ENCODE measurements at places on chromosomes 12 and 14.
A peak's percentile ranks its signal among the peaks of the same experiment; 100 is the strongest.

- DNase-seq: no peak
Measured at GRCh38 chr12:53065975-53066931, 12.9 kb downstream of the SPRYD3 start.

GRCh38 chr14:59474172-59474571 is 9.0 kb upstream of the GPR135 start:
- peak; percentile 63 for DNase-seq

GRCh38 chr14:74977164-74977900 is 21.9 kb upstream of the PGF start:
- no peak for DNase-seq

DNA sequence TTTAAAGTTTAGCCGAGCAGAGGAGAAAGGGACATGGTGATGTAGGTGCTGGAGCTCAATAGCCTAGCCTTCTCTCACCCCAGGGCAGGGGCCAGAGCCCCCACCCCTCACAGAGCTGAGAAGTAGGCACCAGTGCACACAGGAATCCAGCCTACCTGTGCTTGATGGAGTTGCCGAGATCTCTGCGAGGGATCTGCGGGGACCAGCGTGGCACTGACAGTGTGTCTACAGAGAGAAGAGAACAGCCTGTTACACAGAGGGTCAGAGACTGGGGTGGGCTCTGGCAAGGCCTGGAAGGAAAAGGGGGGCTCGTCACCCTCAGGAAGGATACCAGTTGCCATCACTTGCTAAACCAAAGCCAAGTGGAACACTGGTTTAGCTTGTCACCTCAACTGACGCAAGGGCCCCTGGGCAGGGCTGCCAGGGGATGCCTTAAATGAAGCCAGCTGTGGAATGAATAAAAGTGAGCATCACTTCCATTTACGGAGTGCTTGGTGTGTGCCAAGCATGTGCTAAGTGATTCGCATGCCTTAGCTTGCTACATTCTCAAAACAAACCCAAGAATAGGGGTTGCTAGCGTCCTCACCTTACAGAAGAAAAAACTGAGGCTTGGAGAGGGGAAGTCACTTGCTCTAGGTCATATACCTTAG is 220.8 kb upstream of the NOS1 start:
- DNase-seq: no peak

GRCh38 chr12:57764662-57765002 is 2.2 kb downstream of the CYP27B1 start:
- DNase-seq: no peak

GRCh38 chr12:43937947-43938346 is 102.1 kb downstream of the TMEM117 start:
- no peak for DNase-seq

- no peak for DNase-seq
Measured at GRCh38 chr14:101362529-101363260, 198.6 kb upstream of the DIO3 start.

DNA sequence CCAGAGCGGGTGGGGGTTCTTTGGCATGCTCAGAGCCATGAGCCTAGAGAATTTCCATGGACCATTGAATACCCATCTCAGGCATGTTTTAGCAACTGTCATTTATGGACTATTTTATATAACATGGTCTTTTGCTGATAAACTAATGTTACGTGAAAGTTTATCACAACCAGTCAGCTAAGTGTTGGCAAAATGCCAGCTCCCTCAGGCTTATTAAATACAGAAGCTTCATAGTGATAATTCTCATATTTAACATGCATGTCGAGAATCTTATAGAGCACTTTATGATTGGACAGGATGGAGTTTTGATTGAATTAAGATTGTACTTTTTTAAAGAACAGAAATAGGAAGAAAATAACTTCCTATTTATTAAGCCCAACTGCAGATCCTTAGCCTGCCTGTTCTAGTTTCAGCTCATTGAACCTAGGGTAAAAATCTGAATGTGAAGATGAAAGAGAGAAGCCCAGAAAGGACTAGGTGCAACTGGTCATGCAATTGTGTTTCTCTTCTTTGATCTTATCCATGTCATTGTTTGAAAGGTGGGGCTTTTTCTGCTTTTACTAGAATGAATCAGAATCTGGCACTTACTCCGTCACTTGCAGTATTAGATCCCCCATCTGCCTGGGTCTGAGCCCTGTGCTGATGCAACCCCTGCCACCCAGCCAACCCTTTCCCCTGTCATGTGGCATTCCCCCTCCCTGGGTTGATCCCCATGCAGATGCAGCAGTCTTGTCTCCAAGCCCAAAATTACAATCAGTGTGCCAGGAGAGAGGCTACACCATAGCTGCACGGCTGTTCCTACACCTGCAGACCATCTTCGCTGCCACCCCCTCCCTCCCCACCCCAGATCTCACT is 134.6 kb upstream of the EVL start:
- no peak for DNase-seq

DNA sequence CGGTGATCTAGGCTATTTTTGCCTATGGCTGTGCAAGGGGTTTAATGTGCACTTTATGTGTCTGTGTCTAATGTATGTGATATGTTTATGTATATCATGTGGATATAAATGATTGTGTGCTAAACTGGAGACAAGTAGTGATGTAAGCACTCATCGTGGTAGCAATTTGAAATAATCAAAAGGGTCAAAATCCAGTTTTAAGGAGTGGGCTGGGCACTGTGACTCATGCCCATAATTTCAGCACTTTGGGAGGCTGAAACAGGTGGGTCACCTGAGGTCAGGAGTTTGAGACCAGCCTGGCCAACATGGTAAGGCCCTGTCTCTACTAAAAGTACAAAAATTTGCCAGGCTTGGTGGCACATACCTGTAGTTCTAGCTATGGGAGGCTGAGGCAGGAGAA is 2.8 kb downstream of the EDDM3A start:
- DNase-seq: no peak

DNA sequence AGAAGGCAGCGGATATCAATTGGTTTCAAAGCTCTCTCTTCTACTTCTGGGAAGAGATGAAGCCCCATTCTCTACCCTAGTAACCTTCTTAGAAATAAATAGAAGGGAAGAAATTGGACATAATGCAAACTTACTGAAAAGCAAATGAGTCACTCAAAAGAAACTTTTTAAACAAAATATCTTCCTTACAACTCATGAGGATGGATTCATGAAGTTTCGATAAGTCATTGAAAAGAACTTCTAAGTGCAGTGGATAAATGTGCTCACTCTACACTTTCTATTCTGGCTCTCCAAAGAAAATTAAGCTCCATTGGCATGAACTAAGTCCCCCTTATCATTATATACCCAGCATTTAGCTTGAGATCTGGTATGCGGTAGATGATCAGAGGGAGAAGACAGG is 899.5 kb downstream of the RPS29 start:
- DNase-seq: peak; percentile 3

- DNase-seq: peak; percentile 36
Measured at GRCh38 chr12:6372403-6373003, 2.9 kb downstream of the SCNN1A start.

- DNase-seq: no peak
Measured at GRCh38 chr12:43884683-43885410, 49.0 kb downstream of the TMEM117 start.

- DNase-seq: no peak
Measured at GRCh38 chr12:1171657-1172408, 180.8 kb downstream of the ERC1 start.

- peak; percentile 10 for DNase-seq
Measured at GRCh38 chr12:124867401-124867930, 3.8 kb upstream of the SCARB1 start.

DNA sequence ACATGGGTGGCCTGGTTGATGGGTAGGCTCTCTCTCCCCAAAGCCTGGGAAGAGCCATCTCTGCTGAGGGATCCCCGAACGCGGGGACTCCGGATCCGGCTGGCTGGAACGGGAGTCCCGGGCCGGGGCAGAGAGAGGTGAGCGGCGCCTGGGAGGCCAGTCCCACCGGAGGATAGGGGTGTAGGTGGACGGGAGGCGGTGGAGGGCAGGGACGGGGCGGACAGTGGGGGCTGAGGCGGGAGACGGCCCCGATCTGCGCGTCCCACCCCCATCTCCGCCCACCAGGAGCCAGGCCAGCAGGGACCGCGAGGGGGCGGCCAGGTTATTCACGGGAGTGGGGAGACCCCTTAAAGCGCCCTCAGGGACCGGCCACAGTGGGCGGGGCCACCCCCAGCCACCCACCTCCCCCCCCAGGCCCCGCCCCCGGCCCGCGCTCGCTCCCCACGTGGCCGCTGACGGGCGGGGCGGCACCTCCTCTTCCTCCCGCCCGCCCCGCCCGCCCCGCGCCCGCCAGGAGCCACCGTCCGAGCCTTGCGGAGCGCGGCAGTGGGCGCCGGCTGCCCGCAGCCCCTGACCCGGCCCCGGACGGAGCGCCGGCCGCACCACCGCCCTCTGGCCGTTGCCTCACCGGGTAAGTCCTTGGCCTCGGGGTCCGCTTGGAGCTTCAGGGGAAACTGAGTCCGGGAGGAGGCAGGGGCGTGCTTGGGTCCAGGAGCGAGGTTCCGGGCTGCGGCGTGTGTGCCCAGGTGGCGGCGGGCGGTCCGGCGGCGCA is at the start of gene INF2:
Gene INF2, plus strand, starts transcription at position 510 of the 772 bp plus-strand sequence. CDS start 11,748 bp downstream, outside the sequence.
- DNase-seq: no peak

- DNase-seq: no peak
Measured at GRCh38 chr14:89125216-89125615, 291.8 kb downstream of the FOXN3 start.

GRCh38 chr12:39145175-39145999 is 240.0 kb upstream of the CPNE8 start:
- no peak for DNase-seq

- DNase-seq: no peak
Measured at GRCh38 chr12:104911942-104912341, 46.1 kb downstream of the SLC41A2 start.

DNA sequence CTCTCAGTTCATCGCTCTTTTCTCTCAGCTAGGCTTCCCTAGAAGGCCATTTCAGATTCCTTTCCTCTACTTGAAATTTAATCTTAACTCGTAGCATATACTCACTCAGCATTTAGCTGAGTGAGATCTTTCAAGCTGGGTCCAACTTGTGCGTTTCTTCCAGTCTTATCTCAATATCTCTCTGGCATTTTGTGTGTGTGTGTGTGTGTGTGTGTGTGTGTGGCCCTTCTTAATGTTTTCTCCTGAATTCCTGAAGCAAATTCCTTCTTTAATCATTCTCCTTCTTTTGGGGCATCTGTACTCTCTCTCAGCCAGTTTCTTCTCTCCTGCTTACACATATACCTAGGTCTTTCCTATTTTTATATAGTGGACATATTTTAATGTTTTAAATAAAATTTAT is 129.1 kb downstream of the KITLG start:
- DNase-seq: no peak

GRCh38 chr12:4807813-4808212 is 87.6 kb downstream of the GALNT8 start:
- DNase-seq: no peak

- no peak for DNase-seq
Measured at GRCh38 chr14:97177016-97177415, 379.8 kb downstream of the VRK1 start.

DNA sequence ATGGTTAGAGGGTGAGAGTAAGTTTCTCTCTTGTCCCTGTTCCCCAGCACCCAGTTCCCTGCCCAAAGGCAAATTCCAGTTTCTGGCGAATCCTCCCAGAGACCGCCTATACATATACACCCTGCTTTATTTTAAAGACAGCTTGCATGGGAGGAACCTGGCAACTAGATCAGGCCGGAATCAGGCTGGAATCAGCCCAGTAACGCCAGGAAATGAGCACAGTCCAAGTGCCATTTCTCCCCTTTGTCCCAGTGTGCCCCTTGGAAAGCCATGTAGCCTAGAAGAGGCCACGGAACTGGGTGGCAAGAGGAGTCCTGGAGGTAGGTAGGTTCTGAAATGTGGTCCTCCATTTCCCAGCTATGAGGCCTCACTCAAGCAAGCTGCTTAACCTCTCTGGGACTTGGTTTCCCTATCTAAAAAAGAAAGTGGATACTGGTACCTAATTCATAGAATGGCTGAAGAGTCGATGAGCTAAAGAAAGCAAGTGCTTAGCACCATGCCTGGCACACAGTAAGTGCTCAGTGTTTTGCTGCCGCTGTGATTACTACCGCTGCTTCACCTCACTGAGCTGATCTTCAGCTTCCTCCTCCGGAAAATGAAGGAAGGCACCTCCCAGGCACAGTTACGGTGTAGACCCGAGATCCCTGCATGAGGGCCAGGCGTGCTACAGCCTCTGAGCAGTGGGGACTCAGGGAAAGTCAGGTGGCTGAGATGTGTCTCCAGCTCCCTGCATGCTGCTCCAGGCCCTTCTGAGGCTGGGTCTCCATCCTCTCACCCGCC is 36.4 kb downstream of the PITPNM2 start:
- no peak for DNase-seq

DNA sequence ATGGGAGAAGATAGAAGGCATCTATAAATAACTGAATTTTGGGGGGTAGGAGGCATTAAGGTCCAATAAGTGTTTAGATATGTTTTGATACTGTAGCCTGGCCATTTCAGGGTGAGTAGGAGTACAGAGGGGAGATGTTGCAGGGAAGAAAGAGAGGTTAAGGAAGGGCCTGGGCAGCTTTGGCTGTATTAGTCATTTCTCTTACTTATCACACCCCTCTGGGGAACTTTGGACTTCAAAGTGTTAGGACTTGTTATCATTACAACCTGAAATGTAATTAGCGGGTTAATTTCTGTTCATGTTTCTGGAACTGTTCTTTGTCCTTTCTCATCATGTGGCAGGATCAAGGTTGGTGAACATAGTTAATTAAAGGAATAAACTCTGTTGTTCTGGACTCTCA is 40.3 kb downstream of the SUSD6 start:
- no peak for DNase-seq

- no peak for DNase-seq
Measured at GRCh38 chr12:100778967-100779590, 15.5 kb upstream of the ANO4 start.

DNA sequence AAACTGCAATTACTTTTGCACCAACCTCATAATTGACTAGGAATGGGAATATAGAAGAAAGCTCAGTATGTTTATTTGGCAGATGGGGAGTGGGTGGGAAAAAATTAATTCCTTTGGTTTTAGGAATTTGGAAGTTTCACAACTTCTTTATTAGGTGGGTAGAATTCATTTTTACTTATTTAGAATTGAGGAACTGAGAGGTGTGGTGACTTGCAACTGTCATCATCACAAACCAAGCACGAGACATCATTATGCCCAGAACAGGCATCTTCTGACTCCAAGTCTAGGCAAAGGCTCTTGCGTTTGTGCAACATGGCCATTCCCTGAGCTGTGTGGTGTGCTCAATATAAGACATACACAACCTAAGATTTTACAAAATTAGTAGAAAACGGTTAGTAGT is 380.0 kb downstream of the ATP23 start:
- no peak for DNase-seq

GRCh38 chr12:39277416-39277815 is 165.5 kb downstream of the KIF21A start:
- DNase-seq: no peak

- no peak for DNase-seq
Measured at GRCh38 chr12:117101953-117102799, 3.0 kb upstream of the TESC start.

All from AG04449 (cell line).